ENCODE measurements at places on chromosomes 3 and 15. TPM values are rescaled to one million over a fixed set of nuclear protein-coding genes. Genes with fewer than 3 reads are reported as not detected.

XCR1 gene
- total RNA-seq, result not detected

AMT gene
- total RNA-seq, result 3.6 TPM

CADM2 gene
- 0.14 TPM for total RNA-seq

FILIP1L gene
- total RNA-seq, result not detected

CPA3 gene
- total RNA-seq, result not detected

DNA sequence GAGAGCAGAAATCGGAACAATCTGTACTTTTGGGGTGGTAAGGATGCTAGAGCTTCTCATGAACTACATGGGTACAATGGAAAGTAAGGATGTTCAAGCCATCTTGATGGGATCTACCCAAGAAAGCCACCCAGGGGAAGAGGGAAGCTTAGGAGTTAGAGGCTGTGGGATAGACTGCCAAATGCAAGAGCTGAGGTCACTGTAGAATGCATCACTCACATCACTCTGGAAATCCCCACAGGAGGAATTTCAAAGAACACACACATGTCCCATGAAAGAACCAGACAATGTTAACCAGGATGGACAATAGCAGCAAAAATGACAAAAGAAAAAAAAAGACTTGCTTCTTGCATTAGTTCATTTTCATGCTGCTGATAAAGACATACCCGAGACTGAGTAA is 32.8 kb upstream of the UBE2E2 start:
- H3K27ac ChIP-seq, result no peak overlapping the region
- peaks cover 2% of the 10 kb centered on the region for H3K27me3 ChIP-seq
- no peaks in the 10 kb centered on the region for H3K36me3 ChIP-seq
- DNase-seq, result no peak
- no peaks in the 10 kb centered on the region for H3K4me1 ChIP-seq

DNA sequence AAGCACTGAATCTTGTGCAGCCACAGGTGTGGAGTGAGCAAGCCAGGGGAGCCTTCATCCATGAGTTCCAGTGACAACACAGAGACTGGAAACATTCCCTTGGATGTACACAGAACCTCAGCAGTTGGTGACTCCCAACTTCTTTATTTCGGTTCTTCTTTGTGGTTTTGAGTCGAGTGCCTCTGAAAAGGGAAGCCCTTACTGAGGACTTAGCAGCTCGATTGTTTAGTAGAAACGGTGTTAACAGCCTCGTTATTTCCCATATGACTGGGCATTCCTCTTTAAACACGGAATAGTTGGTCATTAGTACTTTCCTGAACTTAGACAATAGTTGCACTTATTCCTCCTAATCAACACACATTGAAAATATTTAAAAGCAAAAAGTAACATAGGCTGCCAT is 7.7 kb downstream of the SLCO3A1 start:
- no peaks in the 10 kb centered on the region for H3K36me3 ChIP-seq
- H3K27me3 ChIP-seq, result no peaks in the 10 kb centered on the region
- H3K4me1 ChIP-seq, result peaks cover 77% of the 10 kb centered on the region
- H3K4me3 ChIP-seq, result no peak overlapping the region

DNA sequence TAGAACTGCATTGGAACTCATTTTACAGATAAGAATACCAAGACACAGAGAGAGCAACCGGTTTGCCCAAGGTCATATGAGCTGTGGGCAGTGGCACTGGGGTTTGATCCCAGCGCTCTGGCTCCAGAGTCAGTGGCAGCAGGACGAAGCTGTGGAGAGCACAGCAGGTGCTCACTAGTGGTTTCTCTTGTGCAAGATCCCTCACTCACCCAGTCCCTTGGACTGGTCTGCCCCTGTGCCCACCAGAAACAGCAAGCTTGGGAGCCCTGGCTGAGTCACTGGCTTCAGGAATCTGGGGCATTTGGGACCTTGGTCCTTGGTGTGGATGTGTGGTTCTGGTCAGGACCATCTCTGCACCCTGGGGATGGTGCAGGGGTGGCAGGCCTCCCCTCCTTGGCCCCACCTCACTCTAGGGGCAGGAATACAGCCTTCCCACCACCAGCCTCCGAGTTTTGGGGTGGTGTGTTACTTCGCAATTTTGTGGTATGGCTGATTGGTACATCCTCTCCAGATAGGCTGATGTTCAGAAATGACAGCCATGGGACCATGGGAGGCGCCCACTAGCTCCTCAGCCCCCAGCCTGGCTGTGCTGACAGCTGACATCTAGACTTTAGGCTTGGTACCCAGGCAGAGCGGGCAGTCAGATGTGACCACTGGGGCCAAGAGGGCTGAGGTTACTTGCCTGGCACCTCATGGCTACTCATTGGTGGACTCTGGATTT is 104.6 kb downstream of the LSM3 start:
- H3K36me3 ChIP-seq, result no peaks in the 10 kb centered on the region
- no peaks in the 10 kb centered on the region for H3K4me1 ChIP-seq
- H3K4me3 ChIP-seq, result no peak overlapping the region
- H3K27ac ChIP-seq, result no peak overlapping the region
- no peaks in the 10 kb centered on the region for H3K27me3 ChIP-seq
- DNase-seq, result no peak

- H3K4me1 ChIP-seq, result no peaks in the 10 kb centered on the region
- no peaks in the 10 kb centered on the region for H3K36me3 ChIP-seq
- no peak overlapping the region for H3K27ac ChIP-seq
Measured at GRCh38 chr3:167866331-167866730, 130.8 kb downstream of the SERPINI1 start.

DNA sequence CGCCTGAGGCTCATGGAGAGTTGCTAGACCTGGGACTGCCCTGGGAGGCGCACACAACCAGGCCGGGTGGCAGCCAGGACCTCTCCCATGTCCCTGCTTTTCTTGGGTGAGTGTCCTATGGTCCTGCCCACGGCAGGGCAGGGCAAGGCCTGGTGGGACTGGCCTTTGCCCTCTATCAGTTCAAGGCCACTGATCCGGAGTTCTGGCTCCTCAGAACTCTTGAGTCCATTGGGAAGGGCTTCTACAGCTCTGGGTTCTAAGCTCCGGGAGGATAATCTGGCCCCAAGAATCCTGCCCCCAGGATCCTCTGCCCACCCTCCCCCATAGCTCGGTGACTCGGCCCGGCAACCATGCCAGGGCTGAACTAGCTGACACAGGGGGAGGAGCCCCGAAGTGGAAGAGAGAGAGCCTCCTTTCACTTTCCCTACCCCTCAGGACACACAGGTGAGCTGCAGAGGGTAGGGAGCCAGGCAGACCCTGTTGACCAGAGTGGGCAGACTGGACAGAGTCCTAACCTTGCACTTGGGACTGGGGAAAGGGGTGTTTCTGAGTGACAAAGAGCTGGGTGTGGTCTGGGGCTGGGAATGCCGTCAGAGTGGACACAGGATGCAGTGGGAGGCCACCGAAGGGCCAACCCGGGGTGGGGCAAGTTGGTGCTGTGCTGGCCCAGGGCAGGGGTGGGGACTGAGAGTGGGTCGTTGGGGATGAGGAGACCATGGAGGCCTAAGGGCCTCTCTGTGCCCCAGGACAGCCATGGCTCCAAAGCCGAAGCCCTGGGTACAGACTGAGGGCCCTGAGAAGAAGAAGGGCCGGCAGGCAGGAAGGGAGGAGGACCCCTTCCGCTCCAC is 664 bp downstream of the PARP3 start:
- no peaks in the 10 kb centered on the region for H3K27me3 ChIP-seq
- H3K27ac ChIP-seq, result peak overlapping the region; percentile 83
- peak; percentile 81 for DNase-seq
- peaks cover 33% of the 10 kb centered on the region for H3K4me1 ChIP-seq

DNA sequence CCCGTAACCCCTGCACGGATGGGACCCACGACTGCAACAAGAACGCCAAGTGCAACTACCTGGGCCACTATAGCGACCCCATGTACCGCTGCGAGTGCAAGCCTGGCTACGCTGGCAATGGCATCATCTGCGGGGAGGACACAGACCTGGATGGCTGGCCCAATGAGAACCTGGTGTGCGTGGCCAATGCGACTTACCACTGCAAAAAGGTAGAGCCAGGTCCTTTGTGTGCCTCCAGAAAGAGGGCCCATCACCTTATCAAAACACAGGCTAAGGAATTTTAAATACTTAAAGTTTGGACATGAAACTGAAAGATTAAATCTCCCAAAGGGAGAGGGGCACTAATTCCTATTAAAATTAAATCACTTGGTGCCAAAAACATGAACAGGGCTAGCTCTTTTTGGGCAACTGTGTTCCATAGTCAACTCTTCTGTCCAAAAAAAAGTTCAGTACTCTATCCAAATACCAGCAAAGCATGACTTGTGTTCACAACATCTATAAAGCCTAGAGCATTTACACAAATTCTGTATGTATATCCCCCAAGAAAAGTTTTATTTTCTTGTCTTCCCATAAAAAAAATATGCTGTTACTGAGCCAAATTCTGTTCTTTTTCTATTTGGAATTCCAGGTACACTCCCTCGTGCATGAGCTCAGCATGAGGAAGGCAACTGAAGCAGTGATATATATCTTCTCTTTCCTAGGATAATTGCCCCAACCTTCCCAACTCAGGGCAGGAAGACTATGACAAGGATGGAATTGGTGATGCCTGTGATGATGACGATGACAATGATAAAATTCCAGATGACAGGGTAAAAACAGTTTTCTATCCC is 9.2 kb downstream of the THBS1 start:
- peaks cover 7% of the 10 kb centered on the region for H3K27me3 ChIP-seq
- H3K27ac ChIP-seq, result no peak overlapping the region
- H3K4me3 ChIP-seq, result no peak overlapping the region
- peaks cover 3% of the 10 kb centered on the region for H3K4me1 ChIP-seq
- no peak for DNase-seq
- no peaks in the 10 kb centered on the region for H3K36me3 ChIP-seq

DNA sequence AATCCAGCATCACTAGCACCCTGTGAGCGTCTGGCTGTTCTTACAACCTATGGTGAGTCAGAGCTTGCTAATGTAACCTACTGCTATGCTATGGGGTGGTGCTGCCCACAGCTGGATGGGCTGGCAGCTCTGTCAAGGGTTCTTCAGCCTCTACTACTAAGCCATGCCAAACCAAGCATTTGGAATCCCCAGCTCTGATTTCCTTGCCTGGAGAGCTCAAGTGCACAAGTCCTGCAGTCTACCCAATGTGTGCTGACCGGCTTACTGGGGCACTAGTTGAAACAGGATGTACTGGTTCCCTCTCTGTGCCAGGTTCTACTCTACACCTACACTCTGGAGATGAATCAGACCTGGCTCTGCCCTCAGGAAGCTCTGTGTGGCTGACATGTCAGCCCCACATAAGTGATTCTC is 4.2 kb downstream of the TEX264 start:
- peaks cover 19% of the 10 kb centered on the region for H3K36me3 ChIP-seq
- no peaks in the 10 kb centered on the region for H3K27me3 ChIP-seq
- H3K27ac ChIP-seq, result peak overlapping the region; percentile 92
- peaks cover 76% of the 10 kb centered on the region for H3K4me1 ChIP-seq
- DNase-seq, result peak; percentile 62
- H3K4me3 ChIP-seq, result peak overlapping the region; percentile 1

DNA sequence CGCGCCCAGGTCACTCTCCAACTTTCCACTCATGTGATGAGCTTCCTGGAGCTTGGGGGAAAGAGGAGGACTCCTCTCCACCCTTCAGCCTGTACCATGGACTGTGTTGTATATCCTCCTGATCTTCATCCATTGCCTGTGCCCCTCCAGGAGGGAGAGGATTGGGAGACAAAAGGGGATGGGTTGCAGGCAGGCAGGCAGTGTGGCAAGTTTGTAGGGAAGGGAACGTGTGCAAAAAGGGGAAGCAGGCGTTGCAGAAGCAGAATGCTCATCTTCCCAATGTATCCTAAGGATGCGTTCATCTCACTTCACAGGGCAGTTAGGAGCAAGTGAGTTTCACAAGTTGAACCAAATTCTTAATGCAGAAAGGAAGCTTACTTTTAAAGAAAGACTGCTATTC is 28.1 kb upstream of the GHSR start:
- H3K4me1 ChIP-seq, result peaks cover 20% of the 10 kb centered on the region
- H3K27me3 ChIP-seq, result no peaks in the 10 kb centered on the region
- H3K4me3 ChIP-seq, result peak overlapping the region; percentile 79
- peak overlapping the region; percentile 4 for H3K27ac ChIP-seq

DNA sequence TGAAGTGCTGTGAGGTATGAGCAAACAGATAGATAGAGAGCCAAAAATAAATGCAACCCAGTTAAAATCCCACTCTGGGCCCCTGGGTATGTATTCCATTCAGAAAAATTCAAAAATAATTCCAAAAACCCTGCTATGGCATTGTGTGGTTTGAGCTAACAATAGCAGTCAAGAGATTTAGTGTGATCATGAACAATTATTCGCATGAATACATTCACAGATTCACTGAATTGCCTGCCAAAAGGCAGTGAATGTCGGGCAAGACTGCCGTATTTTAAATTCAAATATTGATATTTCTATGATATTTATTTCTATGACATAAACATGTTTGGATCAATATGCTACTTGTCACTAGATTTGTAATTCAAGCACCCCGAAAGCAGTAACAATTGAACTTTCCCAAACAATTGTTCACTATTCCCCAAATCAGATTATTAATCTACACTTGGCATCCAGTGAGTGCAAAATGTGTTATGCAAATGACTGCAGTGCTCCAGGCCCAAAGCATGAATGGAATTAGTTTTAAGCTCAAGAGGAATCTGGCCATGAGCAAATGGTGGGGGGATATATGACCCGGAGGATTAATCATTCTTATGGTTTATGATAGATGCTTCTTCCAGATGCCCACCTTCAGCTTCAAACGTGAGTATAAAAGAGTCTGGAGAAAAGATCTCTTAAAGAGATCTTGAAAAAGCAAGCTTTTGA is 417.0 kb upstream of the MEIS2 start:
- H3K36me3 ChIP-seq, result no peaks in the 10 kb centered on the region
- no peaks in the 10 kb centered on the region for H3K4me1 ChIP-seq
- H3K4me3 ChIP-seq, result no peak overlapping the region

DNA sequence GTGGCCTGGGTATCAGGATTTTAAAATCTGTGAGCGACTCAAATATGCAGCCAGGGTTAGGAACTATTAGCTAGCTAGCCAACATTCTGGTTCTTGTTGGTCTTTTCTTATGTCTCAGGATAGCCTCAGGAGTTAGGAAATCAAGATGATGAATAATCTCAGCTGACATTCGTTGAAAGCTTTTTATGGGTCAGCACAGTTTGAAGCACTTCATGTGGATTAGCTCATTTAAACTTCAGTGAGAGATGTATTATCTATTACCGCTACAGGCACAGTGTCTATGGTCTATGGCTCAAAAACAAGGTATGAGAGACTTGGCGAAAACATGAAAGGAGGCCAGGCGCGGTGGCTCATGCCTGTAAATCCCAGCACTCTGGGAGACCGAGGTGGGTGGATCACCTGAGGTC is 187.5 kb upstream of the THRB start:
- no peak for DNase-seq
- peaks cover 50% of the 10 kb centered on the region for H3K27me3 ChIP-seq
- H3K4me1 ChIP-seq, result peaks cover 13% of the 10 kb centered on the region
- no peak overlapping the region for H3K4me3 ChIP-seq
